ENCODE measurements at places on chromosomes 6 and 20.

- no peak for DNase-seq
Measured at GRCh38 chr6:129740013-129740412, 30.0 kb upstream of the ARHGAP18 start.

GRCh38 chr6:41658636-41659035 is 20.4 kb downstream of the MDFI start:
- DNase-seq = no peak

DNA sequence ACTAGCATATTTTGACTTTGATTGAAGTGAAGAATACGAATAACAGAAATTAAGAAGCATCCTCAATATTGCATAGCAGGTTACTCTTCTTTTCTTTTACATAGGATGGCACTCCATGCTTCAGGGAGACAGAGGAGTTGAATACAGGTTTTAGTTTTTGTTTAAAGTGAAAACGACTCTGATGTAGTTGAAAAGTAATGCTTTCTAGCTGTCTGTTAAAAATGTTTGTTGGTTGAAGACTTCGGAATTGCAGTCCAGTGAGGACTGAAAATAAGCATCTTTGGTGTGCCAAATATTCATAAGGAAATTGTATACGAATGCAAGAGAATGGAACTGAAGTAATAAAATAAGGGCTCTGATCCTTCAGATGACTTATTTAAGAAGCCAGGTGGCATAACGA is 618 bp upstream of the SLC16A10 start:
- no peak for DNase-seq

DNA sequence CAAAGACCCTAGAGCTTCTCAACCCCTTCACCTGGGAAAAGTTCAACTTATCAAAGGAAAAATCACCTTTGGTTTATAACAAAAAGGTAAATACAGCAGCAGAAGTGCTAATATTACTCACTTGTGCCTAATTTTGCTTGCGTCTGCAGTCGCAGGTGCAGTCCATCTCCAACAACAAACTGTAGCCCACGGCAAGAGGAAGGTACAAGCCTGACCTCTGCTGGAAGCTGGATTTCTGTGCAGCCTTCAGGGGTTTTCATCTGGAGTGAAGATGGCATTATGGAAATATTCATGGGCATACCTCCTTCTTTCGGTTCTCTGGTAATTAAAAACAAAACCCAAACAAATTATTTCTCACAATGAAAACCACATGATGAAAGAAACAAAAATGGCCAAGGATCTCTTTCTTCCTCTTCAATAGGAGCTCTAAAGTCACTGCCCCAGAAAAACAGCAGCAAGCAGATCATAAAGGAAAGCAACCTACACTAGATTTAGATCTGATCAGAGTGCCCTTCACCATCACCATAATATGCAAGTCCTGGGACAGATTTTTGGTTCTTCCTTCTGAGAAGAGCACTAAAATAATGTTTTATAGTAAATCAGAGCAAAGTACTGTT is 7.8 kb downstream of the UBE3D start:
- DNase-seq = no peak

GRCh38 chr6:38209371-38210260 is 390.1 kb downstream of the ZFAND3 start:
- DNase-seq = no peak

GRCh38 chr20:41392295-41392694 is 25.7 kb upstream of the EMILIN3 start:
- DNase-seq = no peak

DNA sequence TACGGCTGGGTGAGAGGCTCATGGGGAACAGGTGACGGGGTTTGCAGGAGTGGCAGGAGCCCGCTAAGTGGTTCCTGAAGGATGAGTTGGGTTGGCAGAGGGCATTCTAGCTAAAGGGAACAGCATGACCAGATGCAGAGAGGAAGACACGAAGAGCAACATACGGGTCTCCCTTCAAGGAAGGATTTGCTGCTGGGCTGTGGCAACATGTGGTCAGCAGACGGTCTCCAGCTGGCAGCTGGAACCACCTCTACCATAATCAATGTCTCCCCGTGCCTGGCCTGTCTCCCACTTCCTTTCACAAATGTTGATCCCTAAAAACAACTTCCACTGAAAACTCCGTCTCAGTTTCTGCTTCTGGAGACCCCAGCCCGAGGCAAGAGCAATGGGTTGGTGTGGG is 80.6 kb upstream of the SULF2 start:
- DNase-seq = no peak

DNA sequence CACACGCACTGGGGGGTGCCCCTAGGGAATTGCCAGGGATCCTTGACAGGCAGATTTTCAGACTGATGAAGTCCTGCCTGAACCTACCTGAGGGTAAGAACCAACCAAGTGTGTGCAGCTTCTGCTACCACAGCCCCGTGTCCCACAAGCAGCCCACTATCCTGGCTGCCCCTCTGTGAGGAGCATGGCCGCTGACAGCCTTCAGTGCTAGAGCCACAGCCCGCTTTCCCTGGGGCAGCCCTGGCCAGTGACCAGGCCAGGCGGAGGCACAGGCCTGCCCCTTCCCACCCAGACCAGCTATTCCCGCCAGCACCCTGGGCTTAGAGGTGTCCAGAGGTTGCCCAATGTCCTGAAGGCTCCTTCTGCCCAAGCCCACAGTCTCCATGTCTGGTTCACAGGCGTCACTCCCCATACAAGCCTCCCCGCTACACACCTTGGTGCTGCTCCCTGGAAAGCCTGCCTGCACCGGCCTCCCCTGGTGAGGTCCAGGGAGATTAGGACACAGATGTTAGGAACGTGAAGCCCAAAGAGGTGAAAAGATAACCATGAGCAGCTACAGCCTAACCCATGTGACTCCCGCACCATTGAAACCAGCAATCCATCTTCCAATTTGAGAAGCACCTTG is 207.0 kb downstream of the SYNDIG1 start:
- no peak for DNase-seq

DNA sequence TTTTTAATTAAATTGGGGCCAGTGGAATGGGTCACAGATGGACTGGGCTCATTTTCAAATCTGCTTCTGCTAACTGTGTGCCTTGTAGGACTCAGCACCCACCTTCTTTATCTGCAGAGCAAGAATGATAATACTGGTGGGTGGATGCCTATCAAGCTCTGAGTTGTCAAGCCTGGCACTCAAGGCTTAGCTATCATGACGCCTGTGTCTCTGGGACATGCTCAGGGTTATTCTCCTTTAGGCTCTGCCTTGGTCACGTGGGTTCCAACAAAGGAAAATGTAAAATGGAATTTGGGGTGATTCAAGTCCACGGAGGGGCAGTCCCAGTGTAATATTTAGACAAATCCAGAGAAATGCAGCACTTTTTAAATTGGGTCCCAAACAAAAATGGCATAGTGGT is 202.3 kb downstream of the TSHZ2 start:
- no peak for DNase-seq

DNA sequence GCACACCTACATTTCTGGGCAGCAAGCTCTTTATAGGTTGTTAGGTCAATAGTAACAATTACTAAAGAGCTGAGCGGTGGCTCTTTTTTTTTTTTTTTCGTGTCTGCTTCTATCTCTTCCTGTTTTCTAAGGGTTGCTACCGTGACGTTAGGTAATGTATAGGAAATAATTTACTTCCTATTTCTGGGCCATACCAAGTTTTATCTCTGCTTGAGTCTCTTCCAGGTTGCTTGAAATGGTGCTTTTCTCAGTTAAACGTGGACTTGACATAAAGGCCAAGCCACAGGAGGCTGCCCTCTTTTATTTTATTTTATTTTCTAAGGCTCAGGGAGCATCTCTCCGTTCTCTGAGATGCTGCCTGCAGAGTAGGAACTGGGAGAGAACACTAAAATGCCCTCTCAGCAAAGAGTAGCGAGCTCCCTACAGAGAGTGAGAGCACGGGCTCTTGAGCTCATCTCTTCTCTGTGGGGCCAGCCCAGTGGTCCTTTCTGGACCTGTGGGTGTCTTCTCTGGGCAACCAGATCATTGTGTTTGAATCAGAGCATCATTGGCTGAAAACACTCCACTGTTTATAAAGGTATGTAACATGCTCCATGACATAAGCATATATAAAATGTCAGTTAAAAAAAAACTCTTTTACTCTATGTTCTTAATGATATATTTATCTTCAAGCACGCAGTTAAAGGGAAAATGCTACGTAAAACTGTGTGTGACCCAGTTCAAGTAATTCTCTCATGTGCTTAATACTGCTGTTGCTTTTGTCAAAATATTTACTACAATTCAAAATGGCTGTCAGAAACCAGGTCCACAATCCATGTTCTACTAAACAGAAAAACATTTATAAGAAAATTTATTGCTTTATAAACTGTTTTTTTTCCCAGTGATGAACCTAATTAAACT is at the start of gene ZNF831:
Gene ZNF831, plus strand, starts transcription at position 191 of the 900 bp plus-strand sequence. CDS start 27,199 bp downstream, outside the sequence.
- DNase-seq = no peak

DNA sequence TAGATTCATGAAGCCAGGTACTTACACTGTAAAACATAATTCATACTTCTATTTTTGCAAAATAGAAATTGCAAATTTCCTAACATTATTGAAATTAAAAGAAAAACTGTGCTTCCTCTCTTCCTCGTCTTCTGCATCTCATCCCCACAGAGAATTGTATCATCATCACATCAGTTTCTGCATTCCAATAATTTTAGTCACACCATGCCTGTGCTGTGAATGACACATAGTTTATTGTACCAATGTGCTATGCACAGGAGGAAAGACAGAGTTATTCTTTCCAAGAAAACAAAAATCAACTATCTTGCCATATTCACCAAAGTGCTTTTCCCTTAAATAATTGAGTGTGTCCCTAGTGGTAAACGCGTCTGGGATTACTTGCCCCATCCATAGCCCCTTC is 38.1 kb upstream of the FAM135A start:
- no peak for DNase-seq

DNA sequence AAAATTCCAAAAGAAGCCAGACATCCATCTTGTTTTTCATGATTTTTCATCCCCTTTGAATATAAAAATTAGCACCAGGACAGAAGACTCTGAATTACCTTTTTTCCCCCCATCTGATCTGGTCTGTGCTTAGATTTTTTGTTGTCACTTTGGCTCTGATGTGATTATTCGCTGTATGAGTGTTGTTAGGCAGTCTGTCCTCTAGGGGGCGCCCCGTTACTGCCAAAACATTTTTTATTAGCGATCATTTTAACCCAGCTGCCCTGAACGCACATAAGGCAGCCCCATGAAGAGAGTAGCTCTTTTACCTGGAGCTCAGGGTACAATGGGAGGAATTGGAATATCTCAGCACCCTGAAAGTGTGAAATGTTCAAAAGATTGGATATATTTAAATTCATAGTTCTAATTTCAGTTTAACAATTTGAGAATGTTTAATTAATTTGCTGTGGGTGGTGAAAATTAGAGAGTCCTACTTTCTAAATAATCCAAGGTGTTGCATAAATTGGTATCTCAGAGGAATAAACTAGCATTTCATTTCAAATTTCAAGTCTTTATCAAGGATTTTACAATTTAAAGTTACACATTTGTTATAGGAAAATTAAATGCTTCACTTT is 60.8 kb downstream of the PRPH2 start:
- peak; percentile 78 for DNase-seq

GRCh38 chr6:168136001-168136400 is 57.0 kb upstream of the FRMD1 start:
- DNase-seq = no peak

- DNase-seq = no peak
Measured at GRCh38 chr20:48729538-48729937, 98.3 kb downstream of the PREX1 start.

- no peak for DNase-seq
Measured at GRCh38 chr6:137862419-137863090, 4.5 kb upstream of the TNFAIP3 start.

DNA sequence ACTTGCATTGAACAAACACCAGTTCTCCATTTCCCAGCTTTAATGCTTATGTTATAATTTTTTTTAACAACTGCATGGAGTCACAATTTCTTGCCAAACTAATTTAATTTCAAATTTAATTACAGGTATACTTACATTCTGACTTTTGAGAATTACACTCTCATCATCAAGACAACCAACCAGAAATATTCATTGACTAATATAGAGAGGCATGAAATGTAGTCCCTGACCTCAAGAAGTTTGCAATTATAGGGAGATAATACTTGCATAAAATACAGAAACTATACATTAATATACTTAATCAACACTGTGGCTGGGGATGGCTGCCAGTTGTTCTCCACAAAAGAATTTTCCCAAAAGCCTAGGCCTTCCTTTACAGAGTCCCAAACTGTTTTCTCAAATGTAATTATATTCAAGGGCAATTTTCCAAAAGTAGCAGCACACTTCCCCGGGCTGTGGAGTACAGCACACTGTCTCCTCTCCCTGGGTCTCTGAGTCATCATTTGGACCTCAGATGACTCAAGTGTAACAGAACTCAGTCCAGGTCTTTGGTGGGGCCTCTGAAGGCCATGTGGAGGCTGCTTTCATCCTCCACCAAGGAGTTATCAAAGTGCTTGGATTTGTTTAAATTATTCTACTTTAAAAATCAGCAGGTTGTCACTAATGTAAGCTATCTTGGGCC is 114.1 kb downstream of the KIF16B start:
- DNase-seq = no peak

DNA sequence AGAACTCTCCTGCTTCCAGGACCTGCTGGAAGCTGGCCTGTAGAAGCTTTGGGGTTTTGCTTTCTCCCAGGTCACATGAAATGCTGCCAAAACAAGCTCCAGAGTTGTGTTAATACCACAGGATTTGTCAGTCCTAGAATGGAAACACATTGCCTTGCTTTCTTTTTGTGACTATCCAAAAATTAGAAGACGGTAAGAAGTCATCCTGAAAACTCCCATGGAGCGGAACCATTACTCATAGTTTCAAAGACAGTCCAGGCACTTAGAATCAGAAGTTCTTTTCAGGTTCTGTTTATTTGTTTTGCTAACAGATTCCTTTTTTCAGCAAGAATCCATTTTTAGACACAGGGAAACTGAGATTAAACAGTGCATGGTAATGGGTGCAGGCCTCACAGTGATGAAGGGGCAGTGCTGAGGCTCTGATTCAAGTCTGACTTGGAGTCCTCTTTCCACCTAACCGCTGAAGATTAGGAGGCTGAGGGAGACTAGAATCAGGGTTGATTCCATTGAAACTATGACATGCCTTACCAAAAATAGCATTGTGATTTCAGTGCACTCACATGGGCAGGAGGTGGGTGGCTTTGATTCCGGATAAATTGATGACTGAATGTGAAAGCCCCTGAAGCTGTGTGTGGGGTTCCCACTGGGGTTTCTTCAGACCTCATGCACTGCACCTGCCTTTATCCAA is 72.2 kb upstream of the NAA20 start:
- DNase-seq = peak; percentile 4

DNA sequence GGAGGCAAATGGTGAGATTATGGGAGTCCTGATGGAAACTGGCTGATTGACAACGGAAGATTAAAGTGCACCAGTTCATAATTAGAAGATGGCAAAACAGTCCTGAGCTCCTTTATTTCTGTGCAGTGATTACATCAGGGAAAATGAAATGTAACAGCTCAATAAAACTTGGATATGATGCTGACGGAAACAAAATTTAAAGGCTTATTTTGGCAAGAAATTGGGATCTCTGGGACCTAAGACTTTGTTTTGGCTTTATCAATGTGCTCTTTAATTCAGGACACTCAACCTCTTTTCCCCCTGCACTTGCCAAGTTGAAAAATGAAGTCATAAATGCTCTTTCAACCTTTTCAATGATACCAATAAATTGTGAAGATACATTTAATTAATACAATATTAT is 226.8 kb downstream of the C6orf118 start:
- DNase-seq = no peak

All from stimulated activated CD4-positive, alpha-beta T cell treated with anti-CD3 and anti-CD28 coated beads, TNF-alpha, amount 100 ng/mL, for 24 hours (primary cell).